ENCODE measurements at places on chromosomes 5 and 9.

DNA sequence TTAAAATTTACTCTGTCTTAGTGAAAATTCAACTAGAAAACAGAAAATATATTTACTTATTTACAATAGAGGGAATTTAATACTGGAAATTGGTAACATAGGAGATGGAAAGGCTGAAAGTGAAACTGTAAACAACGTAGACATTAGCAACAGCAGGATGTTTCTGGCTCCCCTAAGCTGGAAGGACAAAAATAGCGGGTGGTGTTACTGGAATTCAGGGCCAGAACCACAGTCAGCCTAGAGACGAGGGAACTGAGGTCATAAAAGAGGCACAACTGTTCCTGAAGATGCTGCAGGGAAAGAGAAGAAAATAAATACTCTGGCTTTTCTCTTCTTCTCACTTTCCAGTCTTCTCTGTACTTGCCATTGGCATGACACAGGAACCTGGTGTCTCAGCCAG lies 80.4 kb upstream of the NIPBL start:
- DNase-seq = no peak

GRCh38 chr5:96968614-96969013 lies 32.7 kb downstream of the LNPEP start:
- DNase-seq = no peak

DNA sequence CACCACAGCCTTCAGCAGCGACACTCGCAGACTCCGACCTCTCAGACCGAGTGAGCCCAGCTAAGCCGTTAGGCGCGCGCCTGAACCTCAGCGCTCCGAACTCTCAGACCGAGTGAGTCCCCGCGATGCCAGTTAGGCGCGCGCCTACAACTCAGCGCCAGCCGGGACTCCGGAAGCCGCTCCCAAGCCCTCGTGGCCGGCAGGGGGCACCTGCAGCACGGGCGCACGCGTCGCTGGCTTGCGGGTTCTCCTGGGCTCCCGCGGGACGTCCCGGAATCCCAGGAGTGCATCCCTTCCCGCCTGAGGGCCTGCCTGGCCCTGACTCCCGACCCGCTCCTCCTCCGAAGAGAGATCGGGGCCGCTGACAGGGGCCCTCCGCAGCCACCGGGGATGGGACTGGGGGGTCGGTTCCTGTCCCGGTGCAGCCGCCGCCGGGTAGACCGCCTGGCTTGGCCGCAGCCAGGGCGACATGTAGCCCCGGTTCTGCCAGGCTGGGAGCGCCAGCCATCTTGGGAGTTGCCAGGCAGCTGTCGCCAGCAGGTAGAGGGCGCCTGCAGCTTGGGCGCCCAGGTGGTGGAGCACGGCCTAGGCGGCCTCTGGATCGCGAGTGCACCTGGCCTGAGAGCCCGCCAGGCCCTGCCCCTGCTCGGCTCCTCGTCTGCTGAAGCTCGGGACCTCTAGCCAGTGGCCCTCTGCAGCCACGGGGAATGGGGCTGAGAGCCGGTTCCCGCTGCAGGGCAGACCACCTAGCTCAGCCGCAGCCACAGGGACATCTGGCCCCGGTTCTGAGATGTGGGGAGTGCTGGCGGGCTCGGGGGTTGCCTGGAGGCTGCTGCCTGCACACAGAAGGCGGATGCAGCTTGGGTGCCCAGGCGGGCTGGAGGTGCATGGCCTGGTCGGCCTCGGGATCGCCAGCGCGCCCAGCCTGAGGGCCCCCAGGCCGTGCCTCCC lies at the start of gene ANKRD18A:
TSS of gene ANKRD18A (minus strand) at position 114 of the 951 bp plus-strand sequence. CDS start 311 bp downstream, outside the sequence.
- peak; percentile 54 for DNase-seq

DNA sequence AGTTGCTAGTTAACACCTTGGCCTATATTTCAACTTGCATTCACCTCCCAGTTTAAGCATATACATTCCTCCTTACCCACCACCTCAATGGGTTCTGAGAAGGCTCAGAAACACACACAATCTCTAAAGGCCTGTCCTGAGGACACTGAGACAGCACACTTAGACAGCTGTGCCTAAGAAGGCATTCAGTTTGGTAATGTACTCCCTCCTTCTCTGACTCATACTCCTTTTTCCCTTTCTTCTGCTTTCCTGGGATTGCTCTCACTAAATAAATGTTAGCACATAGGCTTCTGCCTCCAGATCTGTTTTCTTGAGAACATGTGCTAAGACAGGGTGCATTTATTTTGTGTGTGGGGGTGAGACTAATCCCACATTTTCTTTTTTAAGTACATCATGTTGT lies 456.8 kb upstream of the CDH6 start:
- no peak for DNase-seq

DNA sequence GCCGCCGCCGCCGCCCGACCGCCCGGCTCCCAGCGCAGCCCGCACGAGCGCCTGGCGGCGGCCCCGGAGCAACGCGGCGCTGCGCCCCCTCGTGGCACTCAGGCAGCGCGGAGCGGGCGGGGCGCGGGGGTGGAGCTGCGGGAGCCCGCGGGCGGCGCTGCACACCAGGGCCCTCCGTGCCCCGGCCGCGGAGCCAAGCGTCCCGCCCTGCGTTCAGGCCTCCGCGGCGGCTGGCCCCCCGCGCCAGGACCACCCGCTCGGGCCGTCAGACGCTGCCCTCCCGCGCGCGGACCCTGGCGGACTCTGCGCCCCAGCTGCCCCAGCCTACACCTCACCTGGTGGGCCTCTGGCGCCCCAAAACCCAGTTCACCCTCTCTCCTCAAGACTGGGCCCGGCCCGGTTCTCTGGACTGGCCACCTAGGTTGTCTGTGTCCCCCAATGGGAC lies at the start of gene RASGEF1C:
TSS of gene RASGEF1C (minus strand) at position 75 of the 445 bp plus-strand sequence. CDS start 71,159 bp downstream, outside the sequence.
- DNase-seq = peak; percentile 58

- DNase-seq = peak; percentile 17
Observed at GRCh38 chr5:174453690-174454089, 270.7 kb upstream of the MSX2 start.

- DNase-seq = peak; percentile 25
Observed at GRCh38 chr9:35605351-35606137, 482 bp downstream of the TESK1 start.

- DNase-seq = peak; percentile 87
Observed at GRCh38 chr5:79990598-79991507, at the start of gene MTX3. TSS of gene MTX3 (minus strand) at chr5:79991262. CDS start at chr5:79991238, 24 bp downstream.

GRCh38 chr5:133297293-133297692 lies 245.5 kb downstream of the HSPA4 start:
- DNase-seq = no peak

GRCh38 chr9:18256568-18256967 lies 217.4 kb upstream of the ADAMTSL1 start:
- no peak for DNase-seq

DNA sequence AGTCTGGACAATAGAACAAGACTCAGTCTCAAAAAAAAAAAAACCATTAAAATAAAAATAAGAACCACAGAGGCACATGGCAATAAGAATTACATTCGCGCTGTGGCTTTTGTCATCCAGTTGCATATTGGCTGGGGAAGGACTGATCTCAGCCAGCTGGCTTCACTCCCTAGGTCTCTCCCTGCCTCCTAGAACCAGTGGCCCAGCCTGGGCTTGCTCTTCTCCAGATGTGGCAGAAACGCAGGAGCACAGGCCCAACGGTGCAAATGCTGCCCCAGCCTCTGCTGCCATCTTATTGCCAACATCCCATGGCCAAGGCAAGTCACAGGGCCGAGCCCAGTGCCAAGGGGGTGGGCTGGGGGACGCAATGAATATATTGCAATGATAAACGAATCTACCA lies 37.0 kb downstream of the NKX2-5 start:
- no peak for DNase-seq

DNA sequence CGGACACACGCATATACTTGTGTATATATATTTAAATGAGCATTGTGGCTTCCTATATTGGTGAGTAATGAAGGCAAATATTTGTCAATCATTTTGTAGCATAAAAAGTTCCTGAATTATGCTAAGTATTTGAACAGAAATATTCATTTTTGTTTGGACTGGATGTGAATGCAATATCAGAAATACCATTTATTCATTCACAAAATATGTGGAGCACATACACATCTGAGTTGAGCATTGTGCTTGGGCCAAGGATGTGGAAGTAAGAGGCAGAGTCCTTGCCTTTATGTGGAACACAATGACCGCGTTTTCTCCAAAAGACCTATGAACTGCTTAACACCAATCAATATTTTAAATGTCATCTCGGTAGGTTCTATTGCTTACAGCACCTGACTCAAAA lies 1086.5 kb downstream of the NR2F1-AS1 start:
- no peak for DNase-seq

GRCh38 chr5:133827830-133828229 lies 140.6 kb downstream of the C5orf15 start:
- DNase-seq = no peak

DNA sequence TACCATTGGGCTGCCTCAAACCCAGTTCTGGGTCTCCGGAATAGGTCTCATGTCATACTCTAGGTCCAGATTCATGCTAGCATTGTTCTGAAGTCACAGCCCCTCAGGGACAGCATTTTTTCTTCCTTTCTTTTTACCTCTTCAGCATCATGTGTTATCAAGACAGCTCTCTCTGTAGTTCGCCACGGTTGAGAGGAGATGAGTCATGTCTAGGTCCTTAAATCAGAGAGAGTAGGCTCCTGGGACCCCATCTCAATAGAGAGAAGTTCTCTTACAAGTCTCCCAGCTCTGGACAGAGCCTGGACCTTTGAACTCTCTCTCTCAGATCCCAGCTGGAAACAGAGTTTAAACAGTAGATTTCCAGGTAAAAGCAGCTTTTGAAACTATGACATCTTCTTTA lies 332.4 kb upstream of the CD180 start:
- no peak for DNase-seq

GRCh38 chr5:148179234-148179824 lies 11.0 kb downstream of the SPINK14 start:
- no peak for DNase-seq

DNA sequence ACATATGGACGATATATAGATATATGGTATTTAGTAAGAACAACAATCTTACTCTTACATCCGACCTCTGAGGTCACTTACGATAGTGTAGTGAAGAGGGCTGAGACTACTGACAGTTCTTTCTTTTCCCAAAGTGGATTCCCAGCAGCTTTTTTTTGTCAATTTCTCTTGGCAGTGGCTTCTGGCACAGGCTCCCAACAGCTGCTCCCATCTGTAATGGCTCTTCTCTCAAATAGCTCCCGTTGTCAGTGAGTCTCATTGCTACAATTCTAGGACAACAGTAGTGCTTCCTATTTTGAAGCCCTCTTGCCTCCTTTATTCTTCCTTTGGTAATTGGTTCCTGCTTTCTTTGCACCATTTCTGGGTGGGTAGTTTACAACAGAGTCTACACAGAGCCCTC lies 68.4 kb downstream of the SLC25A46 start:
- no peak for DNase-seq

GRCh38 chr5:96459313-96460121 lies 26.5 kb upstream of the PCSK1 start:
- DNase-seq = no peak

- no peak for DNase-seq
Observed at GRCh38 chr5:25763781-25764180, 1119.0 kb upstream of the CDH10 start.

DNA sequence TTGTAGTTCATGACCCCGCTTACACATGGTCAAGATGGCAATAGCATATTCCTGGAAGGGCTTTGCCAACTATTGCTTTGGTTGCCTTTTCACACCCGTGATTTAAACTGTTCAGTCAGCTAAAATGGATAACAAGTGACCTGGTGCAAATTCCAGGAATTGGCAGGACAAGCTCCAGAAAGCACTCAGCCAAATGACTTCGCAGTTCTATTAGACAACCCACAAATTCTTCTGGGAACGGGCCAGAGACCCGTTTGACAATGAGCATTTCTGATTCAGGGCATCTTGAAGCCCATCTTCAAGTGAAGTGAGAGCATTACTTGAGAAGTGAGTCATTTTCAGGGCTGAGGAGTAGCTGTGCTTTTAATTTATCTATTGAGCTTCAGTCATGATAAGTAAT lies 165.0 kb downstream of the DROSHA start:
- DNase-seq = no peak

DNA sequence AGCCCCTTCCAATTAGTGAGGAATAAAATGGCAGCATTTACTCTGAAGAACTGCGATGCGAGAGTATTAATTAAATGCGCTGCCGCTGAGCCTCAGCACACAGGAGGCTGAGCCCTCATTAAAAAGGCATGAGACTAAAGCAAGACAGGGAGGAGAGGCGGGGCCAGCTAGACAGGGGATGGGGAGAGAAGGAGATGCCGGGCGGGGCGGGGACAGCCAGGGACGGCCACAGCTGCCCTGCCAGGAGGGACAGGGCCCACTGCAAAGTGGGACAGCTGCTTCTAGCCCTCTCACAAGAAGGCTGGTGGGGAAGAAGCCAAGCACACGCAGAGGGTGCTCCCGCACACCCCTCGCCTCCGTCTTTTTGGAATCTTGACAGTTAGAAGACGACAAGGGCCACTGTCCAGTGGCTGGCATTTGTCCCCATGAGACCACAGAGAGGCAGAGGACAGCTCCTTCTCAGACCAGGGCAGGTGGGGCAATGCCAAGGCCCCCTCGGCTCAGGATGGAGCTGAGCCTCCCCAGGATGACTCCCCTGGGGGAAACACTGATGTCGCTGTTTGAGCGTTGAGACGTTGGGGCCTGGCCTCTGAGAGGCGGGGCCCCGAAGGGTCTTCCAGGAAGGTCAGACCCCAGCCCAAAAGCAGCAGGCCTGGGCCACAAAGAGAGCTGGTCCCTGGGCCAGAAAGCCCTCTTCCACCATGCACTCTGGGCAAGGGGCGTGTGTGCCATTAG lies 26.9 kb downstream of the ADAMTS2 start:
- DNase-seq = no peak

- DNase-seq = no peak
Observed at GRCh38 chr5:153835891-153836515, 202.7 kb downstream of the FAM114A2 start.

GRCh38 chr9:116274293-116274692 lies 120.7 kb downstream of the PAPPA start:
- DNase-seq = no peak

- no peak for DNase-seq
Observed at GRCh38 chr5:604391-604831, 7.7 kb upstream of the CEP72 start.

DNA sequence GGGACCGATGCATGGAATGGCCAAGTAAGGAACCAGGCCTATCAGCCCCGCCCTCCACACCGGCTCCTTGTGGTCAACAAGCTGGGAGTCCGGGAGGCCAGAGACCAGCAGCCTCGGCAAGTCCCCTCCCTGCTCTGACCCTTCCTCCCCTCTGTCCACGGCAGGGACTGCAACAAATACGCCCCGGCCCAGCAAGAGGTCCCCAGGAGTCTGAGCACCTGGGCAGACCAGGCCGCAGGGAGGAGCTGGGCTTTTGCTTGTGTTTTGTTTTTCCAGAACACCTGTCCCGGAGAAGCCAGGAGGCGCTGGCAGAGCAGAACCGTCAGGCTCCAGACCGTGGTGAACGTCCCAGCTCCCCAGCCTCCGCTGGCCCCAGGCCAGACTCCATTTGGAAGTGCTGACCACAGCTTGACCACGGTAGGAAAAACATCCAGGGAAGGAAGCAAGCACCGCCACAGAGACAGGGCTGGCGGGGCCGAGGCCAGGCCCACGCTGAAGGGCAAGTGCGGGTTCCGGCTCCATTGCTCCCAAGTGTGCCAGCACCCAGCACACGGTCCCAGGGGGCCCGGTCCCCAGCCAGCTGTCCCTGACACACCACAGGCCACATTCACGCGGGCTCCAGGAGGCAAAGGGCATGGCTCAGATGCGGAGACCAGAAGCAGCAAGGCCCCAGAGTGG lies 56.7 kb downstream of the VAV2 start:
- DNase-seq = no peak

Data from CD4-positive, alpha-beta T cell treated with Interleukin-1 beta for 1 hour (primary cell).